ENCODE measurements at places on chromosomes 11 and 22.

GRCh38 chr11:121445071-121445768 is 6.9 kb upstream of the SORL1 start:
- DNase-seq, result no peak

DNA sequence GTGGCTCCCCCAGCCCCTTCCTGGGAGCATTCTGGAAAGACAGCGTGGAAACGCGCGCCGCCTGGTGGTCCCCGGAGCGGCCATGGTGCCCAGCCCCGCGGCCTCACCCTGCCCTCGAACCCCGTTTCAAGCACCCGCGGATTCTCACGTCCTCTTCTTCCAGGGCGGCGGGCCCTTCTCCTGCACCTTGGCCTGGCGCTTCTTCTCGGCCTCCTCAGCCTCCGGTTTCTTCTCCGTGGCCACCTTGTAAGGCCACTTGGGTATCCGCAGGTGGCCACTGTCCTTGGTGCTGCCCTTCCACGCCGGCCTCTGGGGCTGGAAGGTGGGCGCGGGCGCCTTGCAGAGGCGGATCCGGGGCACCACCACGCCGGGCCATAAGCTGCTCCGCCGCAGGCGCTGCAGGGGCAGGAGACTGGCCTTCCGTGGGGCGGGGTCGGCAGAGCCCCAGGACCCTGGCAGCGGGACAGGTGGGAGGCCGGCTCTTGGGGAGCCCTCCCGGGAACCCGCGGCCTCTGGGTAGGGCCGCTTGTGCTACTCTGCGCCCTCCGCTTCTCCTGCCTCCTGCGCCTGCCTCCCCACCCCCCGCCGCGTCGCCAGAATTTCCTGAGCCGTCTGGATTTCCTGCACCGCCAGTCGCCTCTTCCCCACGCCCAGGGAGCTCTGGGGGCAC is 83.4 kb downstream of the TRIM51G start:
- no peak for DNase-seq

GRCh38 chr11:15665368-15665871 is 550.7 kb downstream of the INSC start:
- no peak for DNase-seq

DNA sequence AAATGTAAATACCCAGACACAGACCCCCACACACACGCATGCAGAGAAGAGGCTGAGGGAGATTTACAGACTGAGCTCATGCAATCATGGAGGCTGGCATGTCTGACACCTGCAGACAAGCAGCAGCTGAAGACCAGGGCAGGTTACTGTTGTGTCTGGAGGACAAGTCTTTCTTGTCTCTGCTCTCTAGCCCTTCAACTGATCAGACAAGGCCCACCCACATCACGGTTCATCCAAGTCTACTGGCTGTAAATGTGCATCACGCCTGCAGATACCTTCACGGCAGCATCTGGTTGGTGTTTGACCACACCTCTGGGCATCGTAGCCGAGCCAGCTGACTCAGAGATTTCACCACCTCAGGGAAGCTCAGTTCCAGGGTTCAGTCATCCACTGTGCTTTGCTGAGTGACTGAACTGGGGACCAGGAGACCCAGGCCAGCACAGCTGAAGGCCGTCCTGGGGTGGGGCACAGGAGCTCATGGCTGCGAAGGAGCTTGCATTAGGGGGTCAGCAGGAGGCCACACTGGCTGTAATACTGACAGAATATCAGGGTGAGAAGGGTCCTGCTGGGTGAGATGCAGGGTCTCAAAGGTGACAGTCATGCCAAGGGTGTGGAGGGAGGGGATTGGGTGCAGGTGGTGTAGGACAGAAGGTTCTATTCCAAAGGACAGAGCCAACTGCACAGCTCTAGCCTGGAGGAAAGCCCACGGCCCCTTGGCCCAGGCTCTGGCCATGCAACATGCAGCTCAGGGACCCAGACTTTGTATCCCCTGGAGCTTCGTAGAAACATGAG is 304.9 kb downstream of the BRD1 start:
- no peak for DNase-seq

DNA sequence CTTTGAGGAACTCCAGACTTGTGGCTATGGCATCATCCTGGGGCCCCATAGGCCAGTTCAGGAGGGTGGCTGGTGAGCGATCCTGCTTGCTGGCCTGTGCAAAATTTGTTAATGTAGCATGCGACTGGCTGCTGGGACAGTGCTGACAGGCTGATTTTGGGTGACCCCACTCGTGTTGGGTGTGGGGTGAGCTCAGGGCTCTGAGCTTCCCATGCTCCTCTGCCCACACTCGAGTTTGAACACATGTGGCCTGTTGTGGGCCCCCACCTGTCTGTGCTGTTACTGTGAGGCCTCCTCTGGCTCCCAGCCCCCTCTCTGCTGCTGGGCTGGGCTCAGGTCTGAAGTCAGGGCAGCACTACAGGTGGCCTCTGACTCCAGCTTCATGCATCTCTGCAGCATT is 64.4 kb upstream of the MYEOV start:
- DNase-seq, result no peak

GRCh38 chr11:61966734-61967115 is 709 bp downstream of the FTH1 start:
- peak; percentile 35 for DNase-seq

All from CD4-positive, alpha-beta T cell treated with Interferon alpha-2 for 1 hour (primary cell).